ENCODE measurements at places on chromosomes 16 and 17.

DNA sequence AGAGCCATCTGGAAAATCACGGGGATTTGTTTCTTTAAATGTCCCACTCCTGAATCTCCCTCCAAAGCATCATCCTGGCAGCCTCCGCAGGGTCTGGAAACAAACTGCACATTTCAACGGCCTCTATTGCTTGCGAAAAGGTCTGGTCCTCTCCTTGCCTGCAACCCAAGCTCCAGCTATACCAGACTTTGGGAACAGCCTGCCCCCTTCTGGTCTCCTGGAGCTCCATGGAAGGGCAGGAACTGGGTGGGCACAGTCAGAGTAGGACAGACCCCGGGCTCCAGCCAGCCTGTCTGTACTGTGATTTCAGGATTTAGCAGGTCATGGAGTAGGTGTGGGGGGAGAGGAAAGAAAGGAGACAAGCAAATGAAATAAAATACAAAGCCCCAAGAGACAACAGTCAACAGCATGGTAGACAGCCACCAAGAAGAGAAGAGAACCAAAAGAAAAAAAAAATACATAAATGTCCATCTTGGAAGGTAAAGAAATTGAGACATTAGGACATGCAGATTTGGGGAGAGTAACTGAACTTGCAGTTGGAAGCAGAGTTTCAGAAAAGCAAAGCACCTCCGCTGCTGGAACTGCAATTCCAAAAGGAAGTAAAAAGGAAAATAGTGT, 2.7 kb downstream of the XYLT1 start:
- DNase-seq: no peak

DNA sequence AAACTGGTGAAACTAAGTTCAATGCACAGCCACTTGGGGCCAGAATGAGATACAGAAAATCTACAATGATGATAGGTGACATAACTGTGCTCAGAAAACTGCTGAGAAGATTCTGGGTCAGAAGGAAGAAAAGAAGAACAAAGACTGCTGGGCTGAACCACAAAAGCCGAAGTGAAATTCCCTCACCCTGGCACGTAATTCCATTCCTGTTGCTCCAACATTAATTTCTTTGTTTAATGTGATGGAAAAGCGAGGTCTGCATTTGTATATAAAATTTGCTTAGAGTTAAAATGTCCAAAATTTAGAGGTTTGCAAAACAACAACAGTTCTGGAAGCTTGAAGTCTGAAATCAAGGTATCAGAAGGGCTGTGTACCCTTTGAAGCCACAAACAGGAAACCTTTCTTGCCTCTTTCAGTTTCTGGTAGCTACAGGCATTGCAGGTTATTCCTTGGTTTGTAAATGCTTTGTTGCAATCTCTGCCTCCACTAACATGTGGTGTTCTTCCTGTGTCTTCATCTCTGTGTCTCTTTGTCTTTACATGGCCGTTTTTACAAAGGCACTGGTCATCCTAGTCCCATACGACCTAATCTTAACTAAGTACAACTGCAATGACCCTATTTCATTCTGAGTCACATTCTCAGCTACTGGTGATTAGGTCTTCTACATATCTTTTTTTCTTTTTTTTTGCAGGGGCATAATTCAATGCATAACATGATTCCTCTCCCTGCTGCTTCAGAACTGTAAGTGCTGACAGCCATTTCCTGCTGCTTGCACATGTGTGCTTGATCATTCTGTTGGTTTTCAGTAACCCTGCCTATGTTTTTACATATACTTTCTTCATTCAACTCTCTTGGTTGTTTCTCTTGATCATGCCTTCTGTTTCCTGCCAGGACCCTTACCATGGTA, 603.0 kb upstream of the CDH8 start:
- no peak for DNase-seq

DNA sequence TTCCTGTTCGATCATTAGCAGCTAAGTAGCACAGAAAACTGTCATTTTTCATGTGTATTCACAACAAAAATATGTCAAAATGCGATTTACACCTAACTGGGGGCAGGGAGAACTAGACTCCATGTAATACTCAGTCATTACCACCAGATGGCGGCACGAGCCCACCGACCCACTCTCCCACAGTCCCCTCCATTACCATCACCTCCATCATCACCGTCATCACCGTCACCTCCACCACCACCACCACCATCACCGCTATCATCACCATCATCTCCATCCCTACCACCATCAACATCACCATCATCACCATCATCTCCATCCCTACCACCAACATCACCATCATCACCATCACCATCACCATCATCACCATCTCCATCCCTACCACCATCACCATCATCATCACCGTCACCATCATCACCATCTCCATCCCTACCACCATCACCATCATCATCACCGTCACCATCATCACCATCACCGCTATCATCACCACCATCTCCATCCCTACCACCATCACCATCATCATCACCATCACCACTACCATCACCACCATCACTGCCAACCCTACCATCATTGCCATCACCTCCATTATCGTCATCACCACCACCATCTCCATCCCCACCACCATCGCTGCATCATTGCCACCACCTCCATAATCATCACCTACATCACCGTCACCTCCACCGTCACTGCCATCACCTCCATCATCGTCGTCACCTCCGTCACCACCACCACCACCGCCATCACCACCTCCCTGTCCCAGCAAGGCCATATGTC, 14.4 kb downstream of the NDUFAF8 start:
- peak; percentile 41 for DNase-seq

DNA sequence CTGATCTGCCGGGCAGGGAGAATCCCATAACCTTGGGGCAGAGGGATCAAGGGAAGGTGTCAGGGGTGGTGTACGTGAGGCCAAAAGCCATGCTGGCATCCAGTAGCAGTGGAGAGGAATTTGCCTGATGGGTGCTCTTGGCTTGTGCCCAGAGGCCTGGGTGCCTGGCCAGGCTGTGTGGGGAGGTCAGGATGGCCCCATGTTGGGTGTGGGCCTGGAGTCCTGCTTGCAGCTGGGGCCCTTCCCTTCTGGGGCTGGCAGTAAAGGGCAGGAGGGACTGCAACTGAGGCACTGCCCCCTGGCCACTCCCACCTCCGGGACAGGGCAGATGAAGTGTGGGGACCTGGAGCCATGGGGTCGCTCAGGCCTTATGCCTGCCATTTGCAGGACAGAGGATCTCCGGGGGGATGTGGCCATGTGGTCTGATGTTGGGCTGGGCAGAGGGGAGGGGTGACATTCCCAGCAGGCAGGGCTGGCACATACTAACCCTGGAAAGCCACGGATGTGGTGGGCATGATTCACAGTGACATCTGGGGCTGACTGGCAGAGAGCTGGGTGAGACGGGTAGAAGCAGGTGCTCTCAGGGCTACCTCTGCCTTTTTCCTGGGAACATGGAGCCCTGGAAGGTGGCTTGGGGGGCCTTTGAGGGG, 3.5 kb downstream of the FMNL1 start:
- no peak for DNase-seq

DNA sequence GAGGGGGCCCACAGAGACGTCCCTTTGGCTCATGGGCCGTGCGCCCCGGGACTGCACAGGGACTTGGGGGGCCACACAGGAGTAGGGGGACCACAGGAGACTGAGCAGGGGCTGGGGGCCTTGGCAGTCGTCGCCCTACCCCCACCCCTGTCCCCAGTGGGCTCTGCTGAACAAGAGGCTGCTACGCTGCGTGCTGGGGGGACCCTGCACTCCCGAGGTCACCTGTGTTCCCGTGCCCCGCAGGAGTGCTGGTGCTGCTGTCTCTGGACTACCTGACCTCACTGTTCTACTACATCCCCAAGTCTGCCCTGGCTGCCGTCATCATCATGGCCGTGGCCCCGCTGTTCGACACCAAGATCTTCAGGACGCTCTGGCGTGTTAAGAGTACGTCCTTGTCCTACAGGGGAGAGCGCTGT, 14.4 kb upstream of the RNF213 start:
- DNase-seq: no peak

GRCh38 chr16:68075980-68076379, 9.2 kb upstream of the NFATC3 start:
- DNase-seq: no peak

- DNase-seq: no peak
These were observed 404.6 kb downstream of the SOX9 start for GRCh38 chr17:72525225-72526015.

- DNase-seq: no peak
These were observed 435.1 kb upstream of the GOT2 start for GRCh38 chr16:59169168-59169567.

DNA sequence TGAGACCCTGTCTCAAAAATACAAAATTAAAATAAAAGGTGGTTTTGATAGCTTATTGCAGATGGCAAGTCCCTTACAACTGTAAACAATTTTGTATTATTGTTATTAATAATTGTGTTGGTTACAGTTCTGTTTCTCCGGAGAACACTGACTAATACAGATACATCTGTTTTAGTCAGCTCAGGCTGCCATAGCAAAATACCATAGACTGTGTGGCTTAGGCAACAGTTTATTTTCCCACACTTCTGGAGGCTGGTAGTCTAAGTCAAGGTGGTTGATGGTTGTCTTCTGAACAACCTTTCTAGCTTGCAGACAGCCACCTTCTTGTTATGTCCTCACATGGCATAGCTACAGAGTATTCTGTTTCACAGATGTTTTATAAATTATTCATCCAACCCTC, 14.2 kb upstream of the IL21R start:
- DNase-seq: no peak
